T-cell (primary cell): ENCODE measurements at places on chromosomes 3 and 15.

DNA sequence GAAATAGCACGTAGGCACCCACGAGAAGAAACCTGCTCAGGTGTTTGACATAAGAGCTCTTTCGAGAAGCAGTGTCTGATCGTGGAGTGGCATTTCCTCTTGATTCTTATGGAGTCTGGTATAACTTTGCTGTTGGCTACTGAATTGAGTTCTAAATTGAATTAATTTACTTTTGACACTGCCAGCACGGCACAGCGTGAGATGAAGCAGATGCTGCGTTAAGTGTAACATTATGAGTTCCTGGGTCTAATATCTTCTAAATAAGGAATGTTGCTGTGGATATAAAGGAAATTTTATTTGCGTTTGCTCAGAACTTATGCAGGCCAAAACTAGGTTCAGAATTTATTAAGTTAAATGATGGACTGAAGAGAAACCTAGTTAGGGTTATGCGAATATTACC is 919.9 kb downstream of the TUSC7 start:
- DNase-seq, result no peak

GRCh38 chr3:160678292-160678842 is 1.4 kb downstream of the ARL14 start:
- no peak for DNase-seq

DNA sequence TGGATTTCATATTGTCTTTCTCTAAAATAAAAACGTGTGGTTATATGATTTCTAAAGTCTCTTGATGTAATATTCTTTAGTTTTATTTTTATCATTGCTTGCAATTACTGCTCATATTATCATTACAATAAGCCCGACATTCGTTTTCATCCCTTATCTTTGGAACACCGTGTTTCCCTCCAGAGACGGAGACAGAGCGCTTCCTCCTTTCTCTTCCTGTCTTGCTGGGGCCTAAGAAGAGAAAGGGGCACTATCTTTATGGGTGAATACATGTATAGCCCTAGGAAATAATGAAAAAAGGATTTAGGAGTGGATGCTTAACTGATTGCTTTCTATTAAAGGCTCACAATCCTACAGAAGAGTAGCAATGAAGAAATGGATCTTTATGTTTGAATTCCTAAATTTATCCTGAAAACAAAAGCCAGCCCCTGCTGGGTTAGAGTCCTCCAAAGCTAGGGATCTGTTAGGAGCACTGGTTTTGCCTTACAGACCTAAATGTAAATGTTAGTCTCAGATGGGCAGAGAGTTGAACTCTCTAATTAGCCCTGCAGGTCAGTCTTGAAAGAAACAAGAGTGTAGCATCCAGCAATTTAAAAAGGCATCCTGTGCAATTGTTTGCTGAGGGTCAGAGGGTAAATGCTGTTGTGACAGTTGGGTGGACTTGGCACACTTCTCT is 145.1 kb downstream of the TP63 start:
- no peak for DNase-seq

- DNase-seq, result no peak
Measured at GRCh38 chr3:59553076-59553475, 503.3 kb upstream of the CFAP20DC start.

GRCh38 chr3:157785102-157785826 is 282.0 kb upstream of the VEPH1 start:
- DNase-seq, result no peak

DNA sequence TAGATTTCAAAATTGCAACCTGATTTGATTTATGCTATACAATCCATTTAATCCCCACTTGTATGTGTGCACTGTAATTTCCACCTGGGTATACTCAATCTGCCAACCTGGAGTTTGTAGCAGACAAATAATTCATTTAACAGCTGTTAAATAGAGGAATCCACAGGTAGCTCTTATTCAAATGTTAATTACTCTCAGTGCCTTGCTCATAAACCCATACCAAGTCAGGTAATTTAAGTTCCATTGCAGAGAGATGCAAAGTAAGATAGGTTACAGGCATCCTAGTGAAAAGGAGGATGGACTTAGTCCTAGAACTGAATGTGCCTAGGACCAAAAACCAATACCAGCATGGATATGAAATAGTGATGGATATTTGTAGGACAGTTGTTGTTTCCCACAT is 674.2 kb downstream of the TBL1XR1 start:
- DNase-seq, result no peak
